Right ventricle myocardium superior (tissue), 1 donor: ENCODE measurements at places on chromosomes 16 and 17.

DNA sequence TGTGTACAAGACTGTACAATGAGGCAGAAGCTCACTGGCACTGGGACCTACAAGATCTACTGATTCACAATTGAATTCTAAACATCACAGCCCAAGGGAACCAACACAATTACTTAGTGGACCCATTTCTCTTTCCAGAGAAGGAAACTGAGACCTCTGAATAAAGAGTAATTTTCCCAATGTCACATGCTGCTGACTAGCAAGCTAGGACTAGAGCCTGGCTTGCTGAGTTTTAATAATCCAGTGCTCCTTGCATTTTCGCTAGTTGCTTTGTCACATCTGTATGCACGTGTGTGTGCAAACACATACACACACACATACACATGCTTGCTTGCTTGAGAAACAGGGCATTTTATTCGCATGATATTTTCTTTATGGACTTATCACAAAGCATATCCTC is 3.9 kb upstream of the LPO start:
- no peak for DNase-seq

- no peak for DNase-seq
Observed at GRCh38 chr16:51053775-51054174, 97.3 kb downstream of the SALL1 start.

GRCh38 chr16:24781256-24781655 is 51.8 kb downstream of the TNRC6A start:
- DNase-seq = no peak

DNA sequence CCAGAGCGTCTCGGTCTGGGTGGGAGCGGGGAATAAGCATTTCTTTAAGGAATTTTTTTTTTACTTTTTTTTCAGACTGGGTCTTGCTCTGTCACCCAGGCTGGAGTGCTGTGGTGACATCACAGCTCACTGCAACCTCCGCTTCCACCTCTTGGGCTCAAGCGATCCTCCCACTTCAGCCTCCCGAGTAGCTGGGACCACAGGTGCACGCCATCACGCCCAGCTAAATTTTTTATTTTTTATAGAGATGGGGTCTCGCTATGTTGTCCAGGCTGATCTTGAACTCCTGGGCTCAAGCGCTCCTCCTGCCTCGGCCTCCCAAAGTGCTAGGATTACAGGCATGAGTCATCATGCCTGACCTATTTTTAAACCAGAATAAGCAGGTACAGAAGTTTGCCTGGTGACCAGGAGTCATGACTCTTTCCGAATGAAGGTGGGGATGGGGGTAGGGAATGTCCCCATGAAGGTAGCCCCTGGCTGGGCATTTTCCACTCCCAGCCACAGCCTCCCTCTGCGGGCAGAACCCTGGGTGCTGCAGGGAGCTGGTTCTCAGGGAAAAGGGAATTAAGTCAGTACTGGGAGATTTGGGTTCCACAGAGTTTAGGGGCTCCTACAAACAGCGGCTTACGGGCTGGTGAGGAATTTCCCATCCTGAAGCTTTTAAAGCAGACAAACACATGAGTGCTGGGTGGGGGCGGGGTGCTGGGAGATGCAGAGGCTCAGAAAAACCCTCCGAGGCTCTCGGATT is 48.3 kb downstream of the TBC1D16 start:
- no peak for DNase-seq

DNA sequence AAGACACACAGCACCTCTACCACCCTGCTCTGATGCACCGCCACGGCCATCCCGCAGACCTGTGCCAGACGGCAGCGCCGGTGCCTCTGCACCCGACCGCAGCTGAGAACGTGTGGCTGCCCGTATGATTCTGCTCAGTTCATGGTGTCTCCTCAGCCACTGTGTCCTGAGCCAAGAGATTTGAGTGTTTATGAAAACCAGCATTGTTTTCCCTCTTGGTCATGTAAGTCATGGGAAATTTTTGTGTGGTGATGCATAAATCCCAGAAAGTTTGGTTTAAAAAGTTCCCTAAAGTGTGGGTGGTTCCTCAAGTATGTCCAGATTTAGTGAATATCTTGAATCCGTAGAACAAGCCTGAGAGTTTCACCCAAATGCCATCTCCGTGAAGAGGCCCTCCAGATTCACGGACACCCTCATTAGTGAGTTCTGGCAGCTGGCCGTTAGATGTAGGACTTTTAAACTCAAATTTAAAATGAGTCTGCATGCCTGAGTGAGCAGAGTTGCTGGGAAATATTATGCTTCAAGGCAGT is 57.6 kb downstream of the CDRT4 start:
- DNase-seq = peak; percentile 61
